Activated CD8-positive, alpha-beta T cell treated with anti-CD3 and anti-CD28 coated beads for 36 hours (primary cell): ENCODE measurements at places on chromosomes 4 and X. TPM values are rescaled to one million over a fixed set of nuclear protein-coding genes. Genes with fewer than 3 reads are reported as not detected.

- peak; percentile 28 for DNase-seq
Observed at GRCh38 chr4:82820689-82821088, 22.1 kb upstream of the SCD5 start.

- no peak for DNase-seq
Observed at GRCh38 chr4:171118091-171118490, 695.1 kb upstream of the GALNTL6 start.

GRCh38 chrX:52923781-52924241 lies 26.7 kb downstream of the FAM156B start:
- no peak for DNase-seq

DNA sequence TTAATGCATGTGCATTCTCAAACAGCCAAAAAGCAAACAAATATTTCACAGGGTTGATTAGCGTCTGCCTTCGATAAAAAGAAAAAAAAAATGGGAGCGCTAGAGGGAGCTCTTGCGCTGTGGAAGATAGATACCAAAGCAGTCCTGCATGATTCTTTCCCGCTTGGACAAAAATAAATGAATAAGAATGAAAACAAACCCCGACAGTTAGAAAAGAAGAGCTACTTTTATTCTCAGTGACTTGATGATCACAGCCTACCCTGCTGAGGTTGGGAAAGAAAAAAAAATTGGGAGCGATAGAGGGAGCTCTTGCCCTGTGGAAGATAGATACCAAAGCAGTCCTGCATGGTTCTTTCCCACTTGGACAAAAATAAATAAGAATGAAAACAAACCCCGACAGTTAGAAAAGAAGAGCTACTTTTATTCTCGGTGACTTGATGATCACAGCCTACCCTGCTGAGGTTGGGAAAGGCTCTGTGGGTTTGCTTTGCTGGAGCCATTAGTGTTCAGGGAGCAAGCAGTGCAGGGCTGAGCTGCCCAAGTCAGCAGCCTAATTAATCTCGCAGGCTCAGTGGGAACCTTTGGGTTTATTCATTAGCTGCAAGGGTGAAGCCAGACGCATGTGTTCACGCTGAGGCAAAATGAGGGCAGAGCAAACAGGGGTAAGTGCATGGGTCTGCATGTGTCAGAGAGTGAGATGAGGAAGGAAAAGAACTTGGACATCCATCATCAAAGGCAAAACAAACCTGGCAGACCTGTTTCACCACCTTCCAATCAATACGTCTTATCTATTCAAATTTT lies 249.3 kb upstream of the PRKX start:
- DNase-seq, result peak; percentile 7

GRCh38 chrX:129599499-129599898 lies 55.3 kb downstream of the APLN start:
- DNase-seq, result no peak

GRCh38 chrX:13520936-13521335 lies 48.5 kb upstream of the EGFL6 start:
- no peak for DNase-seq

WDR45 gene
- total RNA-seq, result 19.6 TPM

LGI2 gene
- total RNA-seq, result not detected

NIPAL1 gene
- 1.9 TPM for total RNA-seq

XG gene
- not detected for total RNA-seq
